T follicular helper cell (primary cell): ENCODE measurements at places on chromosomes 5 and 9.

DNA sequence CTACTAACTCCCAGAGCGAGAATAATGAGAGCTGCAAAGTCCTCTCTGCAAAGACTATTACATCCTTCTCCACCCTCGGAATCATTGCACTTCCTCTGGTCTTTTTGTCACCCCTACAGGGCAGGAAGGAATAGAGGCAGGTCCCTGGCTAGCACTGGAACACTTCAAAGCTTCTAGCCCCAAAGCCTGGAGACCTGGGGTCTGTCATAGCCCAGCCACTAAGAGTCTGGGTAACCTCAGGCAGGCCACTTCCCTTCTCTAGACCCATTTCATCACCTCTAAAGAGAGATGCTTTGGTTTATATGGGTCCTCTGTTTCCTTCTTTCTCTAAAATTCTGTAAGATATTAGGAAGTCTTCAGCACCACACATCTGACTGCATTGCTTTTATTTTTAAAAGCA is 6.7 kb downstream of the ADRB2 start:
- DNase-seq: no peak

DNA sequence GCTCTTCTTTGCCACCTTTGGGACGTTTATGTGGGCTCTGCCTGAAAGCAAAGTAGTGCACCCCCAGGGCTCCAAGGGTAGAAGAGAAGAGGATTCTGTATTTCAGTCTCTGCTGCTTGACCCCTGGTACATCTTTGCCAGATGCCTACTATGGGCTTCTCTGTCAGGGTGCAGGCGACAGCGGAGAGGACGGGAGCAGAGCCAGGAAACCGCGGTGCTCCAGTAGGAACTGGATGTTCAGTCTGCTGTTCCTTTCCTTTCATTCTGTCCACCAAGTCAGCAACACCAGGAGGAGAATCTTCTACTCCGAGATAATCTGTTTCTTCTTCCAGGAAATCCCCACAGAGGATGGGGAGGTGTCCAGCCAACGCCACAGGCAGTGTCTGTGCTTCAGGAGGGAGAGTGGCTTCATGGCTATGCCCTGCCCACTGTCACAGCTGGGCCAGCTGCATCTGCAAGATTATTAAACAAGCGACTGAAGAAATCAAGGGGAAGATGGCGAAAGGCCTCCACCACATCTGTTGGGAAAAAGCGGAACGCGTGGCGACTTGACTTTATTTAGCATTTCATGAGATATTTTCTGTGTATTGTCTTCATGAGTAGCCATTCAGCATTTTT is 398.3 kb downstream of the IRX1 start:
- no peak for DNase-seq

DNA sequence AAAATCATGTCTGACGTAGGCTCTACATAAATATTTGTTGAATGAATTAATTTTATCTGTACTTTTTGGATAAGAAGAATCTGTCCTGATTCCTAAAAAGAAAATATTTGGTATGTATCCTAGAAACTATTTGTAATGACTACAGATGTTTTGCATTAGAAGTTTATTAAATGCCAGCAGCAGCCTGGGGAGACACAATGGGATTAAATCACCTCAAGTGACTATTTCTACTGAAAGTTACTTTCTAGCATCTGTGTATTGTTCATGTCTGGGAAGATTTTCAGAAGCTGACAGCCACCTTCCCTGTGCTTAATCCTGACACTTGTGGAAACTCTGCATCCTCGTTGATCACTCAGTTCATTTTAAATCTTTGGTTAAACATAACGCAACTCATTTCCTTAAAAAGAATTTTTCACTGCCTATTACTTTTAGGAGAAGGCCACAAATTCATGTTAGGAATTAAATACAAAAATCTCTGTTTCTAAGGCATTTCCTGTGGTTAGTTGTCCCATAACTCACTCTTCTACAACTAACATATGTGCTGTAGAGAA is 209.3 kb upstream of the PPP1R2B start:
- no peak for DNase-seq

DNA sequence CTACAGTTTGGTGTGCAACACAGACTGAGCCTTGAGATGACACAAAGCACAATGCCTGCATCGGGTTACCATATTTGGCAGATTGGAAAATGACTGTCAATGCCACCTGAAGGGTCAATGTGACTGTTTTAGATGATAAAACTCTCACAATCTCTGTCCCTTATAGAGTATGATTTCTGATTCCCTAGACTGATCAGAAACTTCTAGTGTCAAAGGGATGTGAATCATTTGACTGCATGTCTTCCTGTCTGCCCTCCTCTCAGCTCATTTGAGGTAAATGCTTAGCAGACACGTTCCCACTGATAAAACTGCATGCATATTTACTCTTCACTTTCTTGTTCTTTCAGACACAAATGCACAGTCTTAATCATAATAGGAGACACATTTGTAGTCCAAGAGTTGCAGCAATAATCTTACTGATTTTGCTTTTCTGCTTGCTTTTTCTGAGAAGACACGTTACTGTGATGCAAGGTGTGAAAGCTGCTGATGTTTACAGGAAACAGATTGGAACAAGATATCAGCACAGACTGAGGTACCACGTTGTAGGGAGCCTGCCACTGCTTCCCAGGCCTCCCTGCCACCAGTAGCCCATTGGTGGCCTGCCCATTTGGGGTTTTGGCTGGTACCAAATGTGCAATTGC is 77.8 kb downstream of the GCNT4 start:
- no peak for DNase-seq

- no peak for DNase-seq
These were observed 10.5 kb upstream of the TXN start for GRCh38 chr9:110266795-110267194.

DNA sequence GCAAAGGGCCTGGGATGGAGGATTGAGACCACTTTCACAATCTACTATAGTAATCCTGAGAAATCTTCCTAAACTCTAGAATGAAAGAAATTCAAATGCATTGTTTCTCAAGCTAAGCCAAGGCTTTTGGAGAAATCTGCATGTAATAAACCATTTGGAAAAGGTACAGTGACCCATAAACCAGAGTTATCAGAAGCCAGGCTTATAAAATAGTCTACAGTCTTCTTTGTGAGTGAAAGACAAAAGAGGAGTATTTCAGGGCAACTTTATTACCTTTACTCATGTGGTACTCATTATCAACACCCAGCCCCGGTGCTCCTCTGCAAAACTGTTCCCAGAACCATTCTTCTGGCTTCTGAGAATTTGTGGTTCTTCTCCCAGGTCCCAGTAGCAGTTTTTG is 87.0 kb downstream of the GALNT10 start:
- no peak for DNase-seq

DNA sequence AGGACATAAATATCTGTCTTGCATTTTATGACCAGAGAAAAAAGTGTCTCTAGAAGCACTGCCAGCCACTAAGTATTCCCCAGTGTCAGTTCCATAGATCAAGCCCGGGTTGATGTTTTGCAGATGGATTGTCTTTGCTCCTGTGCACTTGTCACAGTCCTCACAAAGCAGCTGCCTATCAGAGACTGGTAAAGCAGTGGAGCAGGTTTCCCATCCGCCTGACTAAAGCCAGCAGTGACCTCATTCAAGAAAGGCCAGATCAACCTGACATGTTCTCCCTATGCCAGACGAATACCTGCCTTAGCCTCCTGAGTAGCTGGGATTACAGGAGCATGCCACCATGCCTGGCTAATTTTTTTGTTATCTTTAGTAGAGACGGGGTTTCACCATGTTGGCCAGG is 26.8 kb upstream of the GARNL3 start:
- DNase-seq: no peak

GRCh38 chr5:78660401-78660800 is 11.8 kb upstream of the LHFPL2 start:
- DNase-seq: no peak

GRCh38 chr5:122179701-122180100 is 50.4 kb downstream of the ZNF474 start:
- DNase-seq: no peak

DNA sequence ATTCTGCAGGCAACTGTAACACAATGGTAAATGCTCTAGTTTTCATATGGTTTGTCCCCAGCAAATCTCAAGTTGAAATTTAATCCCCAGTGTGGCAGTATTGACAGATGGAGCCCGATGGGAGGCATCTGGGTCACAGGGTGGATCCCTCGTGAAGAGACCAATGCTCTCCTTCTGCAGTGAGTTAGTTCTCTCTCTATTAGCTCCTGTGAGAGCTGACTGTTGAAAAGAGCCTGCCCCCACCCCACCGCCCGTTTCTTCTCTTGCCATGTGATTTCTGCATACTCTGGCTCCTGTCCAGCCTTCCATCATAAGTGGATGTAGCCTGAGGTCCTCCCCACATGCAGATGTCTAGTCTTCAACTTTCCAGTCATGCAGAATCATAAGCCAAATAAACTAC is 27.0 kb downstream of the IARS1 start:
- DNase-seq: no peak

DNA sequence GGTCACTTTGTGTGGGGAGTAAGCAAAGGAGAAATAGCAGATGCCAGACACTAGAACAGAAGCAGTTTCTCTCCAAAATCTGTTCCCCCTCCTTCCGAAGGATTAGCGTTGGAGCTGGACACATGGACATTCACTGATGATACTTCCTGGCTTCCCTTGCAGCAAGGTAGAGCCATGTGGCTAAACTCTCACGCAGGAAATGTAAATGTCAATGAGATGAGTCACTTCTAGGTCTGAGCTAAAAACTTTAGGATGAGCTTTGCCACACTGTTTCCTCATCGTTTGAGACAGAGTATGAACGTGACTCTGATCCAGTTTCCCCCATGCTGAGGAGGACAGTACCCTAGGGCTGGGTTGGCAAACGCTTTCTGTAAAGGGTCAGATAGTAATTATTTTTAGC is 5.1 kb downstream of the BHMT2 start:
- DNase-seq: no peak

- DNase-seq: no peak
These were observed 15.1 kb upstream of the OXCT1 start for GRCh38 chr5:41885286-41885685.

DNA sequence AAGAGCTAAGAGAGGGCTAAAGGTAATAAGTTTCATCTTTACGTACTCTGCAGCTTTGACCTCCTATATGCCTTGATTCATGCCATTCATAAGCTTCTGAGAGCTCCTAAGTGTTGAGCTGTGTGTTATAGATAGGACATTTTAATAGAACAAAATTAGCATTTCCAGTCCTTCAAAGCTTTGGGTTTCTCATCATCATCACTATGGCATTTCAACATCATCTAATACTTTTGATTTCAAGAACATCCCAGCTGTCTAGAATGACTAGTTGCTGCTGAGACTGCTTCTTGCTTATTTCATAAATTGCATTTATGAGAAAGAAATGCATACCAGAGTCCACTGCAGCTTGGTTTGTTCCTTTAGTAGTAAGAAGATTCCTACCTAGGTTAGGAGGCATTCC is 201.7 kb downstream of the SGCD start:
- DNase-seq: no peak

DNA sequence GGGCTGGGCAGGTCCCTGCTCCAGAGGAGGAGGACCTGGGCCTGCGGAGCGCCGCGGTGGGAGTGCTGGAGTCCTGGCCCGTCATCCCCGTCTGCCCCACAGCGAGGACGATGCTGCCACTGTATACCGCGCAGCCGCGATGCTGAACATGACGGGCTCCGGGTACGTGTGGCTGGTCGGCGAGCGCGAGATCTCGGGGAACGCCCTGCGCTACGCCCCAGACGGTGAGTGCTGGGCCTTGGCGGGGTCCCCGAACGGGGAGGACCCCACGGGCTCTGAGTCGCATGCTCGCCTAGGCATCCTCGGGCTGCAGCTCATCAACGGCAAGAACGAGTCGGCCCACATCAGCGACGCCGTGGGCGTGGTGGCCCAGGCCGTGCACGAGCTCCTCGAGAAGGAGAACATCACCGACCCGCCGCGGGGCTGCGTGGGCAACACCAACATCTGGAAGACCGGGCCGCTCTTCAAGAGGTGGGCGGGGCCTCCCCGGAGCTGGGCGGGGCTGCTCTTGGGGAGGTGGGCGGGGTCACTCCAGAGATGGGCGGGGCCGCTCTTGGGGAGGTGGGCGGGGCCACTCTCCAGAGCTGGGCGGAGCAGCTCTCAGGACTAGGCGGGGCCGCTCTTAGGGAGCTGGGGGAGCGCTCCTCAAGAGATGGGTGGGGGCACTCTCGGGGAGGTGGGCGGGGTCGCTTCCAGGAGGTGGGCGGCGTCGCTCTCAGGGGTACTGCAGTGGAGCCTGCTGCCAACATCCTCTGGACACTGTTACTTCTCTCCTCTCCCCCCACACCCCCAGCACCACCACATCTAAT is 13.1 kb downstream of the LRRC26 start:
- DNase-seq: peak; percentile 40

GRCh38 chr9:2180154-2180553 is 165.0 kb downstream of the SMARCA2 start:
- DNase-seq: no peak

GRCh38 chr5:173645437-173645807 is 29.0 kb upstream of the BOD1 start:
- DNase-seq: no peak

DNA sequence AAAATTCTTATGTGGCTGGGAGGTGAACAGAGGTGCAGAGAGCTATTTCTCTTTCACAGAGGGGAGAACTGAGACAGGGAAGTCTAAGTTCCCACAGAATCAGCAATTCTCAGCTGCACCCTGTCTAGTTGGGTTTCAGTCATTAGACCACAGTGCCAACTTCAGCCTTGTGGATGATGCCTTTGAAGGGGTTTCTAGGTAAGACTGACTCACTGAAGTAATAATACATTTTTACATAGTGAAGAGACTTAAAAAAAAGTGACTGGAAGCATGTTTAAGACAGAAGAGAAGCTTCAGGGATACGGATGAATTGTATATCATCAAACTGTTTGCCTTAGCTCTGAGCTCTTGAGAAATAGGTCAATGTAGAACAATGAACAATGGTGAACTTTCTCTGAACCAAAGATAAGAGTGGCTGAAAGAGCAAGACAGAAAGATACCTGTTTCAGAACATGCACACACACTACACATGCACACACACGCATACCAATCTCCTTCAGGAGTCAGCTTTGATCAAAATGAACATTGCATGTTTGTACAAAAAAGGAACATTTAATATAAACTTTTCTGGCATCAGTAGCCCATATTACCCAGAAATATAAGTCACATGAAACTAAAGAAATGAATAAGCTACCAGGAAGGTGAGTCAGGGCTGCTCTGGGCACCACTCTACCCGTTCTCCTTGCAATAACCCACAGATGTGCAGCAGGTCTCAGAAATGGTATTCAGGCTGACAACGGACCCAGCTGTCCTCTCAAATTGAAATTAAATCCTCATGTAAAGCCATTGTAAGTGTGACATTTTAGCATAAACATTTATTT is 12.6 kb upstream of the FYB1 start:
- no peak for DNase-seq
